Cortex of kidney (tissue), 1 donor: ENCODE measurements at places on chromosomes 3 and 15.

- no peak for DNase-seq
These were observed 409.0 kb downstream of the VPS13C start for GRCh38 chr15:61651267-61651666.

DNA sequence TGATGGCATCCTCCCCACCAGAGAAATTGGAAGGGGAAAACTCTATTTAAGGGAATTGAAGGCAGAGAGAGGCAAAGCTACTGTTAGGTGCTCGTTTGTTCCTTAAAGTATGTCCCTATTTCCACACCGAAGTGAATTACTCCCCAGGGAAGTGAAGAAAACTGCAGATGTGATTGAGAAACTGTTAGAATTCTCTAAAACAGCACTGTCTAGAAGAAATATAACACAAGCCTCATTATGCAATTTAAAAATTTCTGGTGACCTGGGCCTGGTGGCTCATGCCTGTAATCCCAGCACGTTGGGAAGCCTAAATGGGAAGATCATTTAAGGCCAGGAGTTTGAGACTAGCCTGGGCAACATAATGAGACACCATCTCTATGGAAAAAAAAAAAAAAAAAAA is 305.0 kb downstream of the SHQ1 start:
- no peak for DNase-seq

DNA sequence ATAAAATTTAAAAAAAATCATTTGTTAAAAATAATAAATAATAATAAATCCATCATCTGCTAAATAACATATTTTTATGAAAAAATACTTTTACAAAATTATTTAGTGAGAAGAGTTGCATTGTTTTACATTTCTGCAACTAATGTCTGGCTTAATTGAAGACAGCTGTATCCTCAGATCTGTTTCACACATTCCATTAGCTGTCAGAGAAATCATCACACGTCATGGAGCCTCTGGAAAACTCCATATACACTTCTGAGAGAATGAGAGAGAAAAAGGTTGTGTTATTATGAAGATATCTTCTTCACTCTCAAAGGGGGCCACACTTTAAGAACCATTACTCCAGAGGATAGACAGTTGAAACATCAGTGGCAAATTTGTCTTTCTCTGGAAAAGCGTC is 40.8 kb downstream of the CMSS1 start:
- no peak for DNase-seq

- no peak for DNase-seq
These were observed 252.5 kb downstream of the ISL2 start for GRCh38 chr15:76588811-76589747.

DNA sequence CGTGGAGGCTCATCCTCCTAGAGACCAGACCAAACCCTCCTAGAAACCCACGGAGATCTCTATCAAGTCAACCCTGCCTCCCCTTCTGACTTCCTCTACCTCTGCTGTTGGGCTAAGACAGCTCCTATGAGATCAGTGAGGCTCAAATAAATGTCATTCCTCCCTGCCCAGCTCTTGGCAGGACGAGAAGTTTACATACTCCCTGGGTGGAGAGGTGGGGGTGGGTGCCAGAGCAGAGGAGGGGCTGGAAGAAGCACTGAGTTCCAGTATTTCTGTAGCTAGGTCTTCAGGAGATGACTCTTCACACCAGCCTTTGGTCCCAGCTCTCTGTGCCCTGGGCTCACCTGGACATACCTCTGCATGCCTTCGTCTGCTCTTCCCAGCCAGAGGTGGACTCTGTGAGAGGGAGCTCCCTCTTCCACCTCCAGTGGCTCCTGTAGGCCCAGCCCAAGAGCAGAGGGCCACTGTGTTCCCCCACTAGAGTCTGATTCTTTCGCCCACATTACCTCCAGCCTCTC is 42.4 kb upstream of the TLE3 start:
- DNase-seq = no peak

DNA sequence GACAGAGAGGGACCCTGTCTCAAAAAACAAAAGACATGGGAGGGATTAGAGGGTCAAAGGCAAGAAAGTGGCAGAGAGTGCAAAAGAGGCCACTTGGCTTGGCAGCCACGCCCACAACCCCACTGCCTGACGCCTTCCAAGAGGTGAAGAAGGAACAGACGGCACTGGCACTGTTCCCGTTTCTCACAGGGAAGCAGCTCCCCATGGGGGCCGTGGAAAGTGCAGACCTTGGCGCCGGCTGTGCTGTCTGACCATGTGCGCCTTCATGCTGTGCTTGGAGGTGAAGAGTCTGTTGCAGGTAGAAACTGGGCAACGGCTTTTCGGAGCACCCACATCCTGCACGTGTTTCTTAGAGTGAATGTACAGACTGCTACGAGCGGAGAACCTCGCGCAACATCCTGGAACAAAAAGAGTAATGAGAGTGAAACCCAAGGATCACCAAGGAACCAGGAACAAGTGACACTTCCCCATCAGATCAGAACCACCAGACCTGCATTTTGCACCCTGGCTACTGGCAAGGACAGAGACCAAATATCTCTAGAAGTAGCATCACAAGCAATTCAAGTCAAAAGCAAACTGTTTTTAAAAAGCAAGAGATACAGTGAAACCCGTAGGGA is 9.7 kb downstream of the ZXDC start:
- no peak for DNase-seq

DNA sequence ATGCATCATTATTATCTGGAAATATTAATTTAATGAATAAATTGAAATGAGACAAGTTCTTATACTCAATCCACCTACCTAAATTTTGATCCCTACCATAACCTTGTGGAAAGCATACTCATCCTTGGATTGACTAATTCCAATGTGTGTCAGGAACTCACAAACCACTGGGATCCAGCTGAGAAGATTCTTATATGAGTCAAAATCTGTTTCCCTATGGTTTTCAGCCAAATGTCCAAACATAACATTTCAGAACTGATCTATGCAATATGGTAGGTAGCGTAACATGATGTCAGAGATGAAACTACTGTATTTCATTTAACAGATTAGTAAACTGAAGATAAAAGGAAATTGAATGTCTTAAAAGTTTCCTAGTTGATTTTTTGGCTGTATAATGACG is 250.0 kb downstream of the PLOD2 start:
- no peak for DNase-seq

DNA sequence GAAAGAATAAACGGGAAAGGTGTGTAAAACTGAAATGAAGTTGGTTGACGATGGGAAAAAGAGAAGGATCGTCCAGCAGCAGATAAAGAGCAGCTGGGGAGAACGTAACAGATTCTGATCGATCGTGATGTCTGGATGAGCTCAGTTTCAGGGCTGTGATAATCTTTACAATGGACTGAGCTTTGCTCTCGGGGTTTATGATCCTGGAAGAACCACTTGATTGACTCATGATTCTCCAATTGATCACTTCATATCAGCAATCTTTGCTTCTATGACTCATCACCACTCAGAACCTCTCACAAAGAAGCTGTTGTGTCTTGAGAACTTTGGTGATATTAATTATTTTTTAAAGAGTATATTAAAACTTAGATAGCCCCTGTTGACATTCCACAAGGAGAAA is 690.7 kb downstream of the TUSC7 start:
- no peak for DNase-seq

DNA sequence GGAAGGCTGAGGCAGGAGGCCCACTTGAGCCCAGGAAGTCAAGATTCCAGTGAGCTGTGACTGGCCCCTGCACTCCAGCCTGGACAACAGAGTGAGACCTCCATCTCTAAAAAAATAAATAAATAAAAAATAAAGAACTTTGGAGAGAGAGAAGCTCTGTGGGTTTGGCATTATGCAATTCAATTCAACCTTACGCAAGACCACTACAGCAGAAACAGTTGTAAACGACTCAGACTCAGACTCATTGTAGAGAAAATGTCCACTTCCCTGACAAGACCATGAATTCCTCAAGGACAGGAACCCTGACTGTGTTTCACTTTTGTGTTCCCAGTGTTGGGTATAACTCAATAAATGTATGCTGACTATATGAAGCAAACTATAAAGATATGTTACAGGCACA is 90.3 kb upstream of the C3orf80 start:
- no peak for DNase-seq

- no peak for DNase-seq
These were observed 311.9 kb downstream of the SHQ1 start for GRCh38 chr3:72536206-72536877.

DNA sequence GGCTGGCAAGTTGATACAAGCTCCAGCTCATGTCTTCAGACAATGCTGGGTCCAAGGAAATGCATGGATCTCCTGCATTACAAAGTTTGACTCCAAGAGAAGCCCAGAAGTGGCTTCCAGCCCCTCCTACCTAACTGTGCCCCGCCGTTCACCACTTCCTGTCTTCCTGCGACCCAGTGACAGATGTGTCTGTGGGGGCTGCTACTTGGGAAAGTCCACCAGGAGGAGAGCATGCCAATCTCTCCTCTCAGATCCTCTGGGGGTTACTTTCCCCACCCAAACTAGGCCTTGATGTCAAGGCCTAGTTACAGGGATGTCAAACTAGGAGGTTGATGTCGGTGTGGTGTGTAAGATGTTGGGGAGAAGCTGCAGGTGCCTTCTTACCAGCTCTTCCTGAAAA is 133.6 kb upstream of the RASGRP1 start:
- DNase-seq = no peak

GRCh38 chr3:177237206-177237605 is 39.9 kb upstream of the TBL1XR1 start:
- DNase-seq = no peak

- no peak for DNase-seq
These were observed 33.5 kb downstream of the ZBTB38 start for GRCh38 chr3:141401573-141402475.

DNA sequence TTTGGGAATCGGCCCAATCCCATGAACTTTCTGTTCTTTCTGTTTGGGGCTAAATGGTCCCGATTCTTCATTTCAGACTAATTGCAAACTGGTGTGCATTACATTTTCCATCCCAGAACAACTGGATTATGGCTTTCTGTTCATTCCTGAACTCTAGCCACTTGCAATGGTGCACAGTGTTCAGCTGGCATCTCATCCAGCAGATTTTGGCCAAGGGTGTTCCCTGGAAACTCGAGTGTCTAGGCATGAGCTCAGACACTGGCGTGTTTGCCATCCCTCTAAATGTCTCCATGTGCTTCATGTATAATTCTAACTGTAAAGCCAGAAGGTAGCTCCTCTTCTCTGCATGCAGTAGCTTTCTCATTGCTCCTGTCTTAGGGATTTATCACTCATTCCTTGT is 97.1 kb upstream of the MYZAP start:
- DNase-seq = no peak

DNA sequence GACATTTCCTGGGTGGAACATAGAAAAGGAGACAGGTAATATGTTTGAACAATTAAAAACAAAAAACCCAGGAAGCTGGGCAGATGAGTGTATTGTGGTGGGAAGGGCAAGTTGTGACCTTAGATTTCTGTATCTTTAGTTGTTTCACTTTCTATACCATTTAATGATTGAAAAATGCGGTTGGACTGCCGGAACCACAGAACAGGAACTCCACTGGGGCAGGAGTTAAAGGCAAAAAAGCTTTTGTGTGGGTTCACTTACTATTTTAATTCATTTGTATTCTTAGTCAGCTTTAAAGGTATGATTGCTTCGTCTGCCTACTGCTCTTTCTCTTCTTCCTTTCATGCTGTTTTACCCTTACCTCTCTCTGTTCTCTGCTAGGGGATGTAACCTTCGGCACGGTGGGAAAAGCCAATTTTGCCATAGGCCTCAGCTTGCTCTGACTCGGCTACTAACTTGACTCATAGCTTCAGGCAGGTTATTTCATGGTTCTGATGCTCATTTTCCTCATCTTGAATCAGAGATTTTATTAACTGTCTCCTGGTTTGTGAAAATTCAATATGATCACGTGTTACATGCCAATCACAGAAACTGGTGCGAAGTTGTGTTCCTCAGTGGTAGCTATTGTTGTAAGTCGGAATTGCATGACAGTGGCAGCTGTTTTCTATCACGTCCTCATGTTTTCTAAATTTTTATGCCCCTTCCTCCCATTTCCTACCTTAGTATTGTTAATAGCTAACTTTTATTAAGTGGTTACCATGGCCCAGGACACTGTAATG is 1.6 kb upstream of the MCTP2 start:
- no peak for DNase-seq

- DNase-seq = no peak
These were observed at the start of gene UNC13C for GRCh38 chr15:53978253-53978906. Gene UNC13C, plus strand, starts transcription at chr15:53978441. Its CDS starts 34,463 bp downstream, at chr15:54012904.

DNA sequence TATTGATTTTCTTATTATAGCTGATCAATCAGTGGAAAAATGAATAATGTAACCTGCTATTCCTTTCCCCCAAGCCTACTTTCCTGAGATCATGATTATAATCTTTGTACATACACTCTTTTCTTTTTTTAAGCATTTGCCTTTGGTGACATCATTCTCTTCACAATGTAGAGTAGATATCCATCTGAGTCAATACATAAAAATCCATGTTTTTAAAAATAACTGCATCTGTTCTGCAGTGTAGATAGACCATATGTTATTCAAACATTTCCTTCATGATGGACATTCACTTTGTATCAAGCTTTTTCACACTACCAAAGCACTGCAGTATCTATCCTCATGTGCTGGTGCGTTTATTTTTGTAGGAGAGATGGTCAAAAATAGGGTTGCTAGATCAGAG is 211.1 kb downstream of the PTPRG start:
- DNase-seq = no peak

- no peak for DNase-seq
These were observed 20.7 kb downstream of the CCDC12 start for GRCh38 chr3:46955801-46956259.

DNA sequence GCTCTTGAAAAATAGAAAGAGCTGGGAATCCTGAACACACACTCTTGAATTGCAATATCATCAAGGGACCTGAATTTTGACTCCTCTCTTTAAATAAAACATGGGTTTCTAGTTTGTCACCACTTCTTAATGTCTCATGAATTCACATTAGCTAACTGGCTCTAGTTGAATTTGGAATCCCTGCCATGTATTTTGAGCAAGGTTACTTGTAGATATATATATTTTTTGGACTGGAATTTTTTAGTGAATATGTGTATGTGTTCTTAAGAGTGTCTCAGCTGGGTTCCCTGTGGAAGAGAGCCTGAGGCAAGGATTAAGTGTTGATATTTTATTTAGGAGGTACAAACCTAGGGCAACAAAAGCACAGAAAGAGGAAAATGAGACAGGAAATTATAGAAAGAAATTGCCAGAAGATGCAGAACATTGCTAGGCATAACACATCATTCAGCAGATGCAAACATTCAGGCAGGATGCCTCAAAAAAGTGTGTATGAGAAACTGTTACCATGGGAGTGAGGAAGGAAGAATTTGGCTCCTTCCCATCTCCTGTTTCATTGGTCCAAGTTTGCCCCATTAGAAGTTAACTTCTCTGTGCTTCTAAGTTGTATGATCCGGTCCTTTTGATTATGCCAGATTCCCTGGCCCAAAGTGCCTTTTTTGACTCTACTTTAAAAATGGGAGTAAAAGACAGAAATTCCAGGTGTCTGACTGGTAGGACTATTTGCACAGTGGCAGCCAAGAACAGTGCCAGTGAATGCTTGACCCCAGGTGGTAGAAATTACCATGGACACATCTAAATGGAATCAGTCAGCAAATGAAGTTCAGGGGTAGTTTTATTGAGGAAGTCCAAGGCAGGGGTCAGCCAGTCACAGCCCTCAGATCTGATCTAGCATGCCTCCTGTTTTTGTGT is 253.7 kb upstream of the TGFBR2 start:
- no peak for DNase-seq

GRCh38 chr15:74680456-74680855 is 15.4 kb downstream of the EDC3 start:
- DNase-seq = no peak

GRCh38 chr3:62365391-62366125 is 7.8 kb downstream of the FEZF2 start:
- DNase-seq = no peak

GRCh38 chr15:98195796-98196195 is 235.3 kb downstream of the ARRDC4 start:
- DNase-seq = no peak
